ENCODE measurements at places on chromosomes 11 and 22.

DNA sequence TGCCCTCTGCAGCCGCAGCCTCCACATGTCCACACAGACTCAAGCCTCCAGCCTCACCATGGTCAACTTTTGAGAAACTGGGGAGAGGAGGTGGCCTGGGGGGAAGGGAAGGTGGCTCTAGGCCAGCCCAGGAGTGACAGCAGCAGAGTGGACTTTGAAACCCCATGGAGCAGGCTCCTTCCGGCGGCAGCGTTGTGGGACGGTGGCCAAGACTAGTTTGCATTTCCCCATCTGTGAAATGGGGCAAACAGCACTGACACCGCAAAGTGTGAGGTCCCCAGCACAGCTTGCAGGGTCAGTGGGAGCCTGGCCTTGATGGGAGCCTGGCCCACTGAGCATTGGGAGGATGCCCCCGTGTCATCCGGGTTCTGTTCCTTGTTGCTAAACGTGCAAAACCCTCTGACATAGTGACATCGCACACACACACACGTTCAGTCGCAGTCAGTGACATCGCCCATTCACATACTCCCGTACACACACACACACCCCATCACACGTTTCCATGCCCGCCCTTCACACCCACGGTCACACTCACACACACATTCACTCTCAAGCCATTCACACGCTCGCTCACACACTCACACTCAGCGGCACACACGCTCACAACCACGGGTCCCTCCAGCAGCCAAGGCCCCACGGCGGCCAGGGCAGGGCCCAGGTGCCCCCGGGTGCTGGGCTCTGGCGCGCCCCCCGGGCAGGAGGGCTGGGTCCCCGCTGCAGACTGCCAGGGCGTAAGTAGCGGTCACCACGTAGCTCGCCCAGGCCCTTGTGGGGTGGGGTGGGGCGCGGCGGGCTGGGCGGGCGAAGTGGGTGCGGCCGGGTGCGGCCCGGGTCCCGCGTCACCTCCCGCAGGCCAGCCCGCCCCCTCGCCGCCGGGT lies 585 bp downstream of the CYB5R3 start:
- peak; percentile 47 for DNase-seq

DNA sequence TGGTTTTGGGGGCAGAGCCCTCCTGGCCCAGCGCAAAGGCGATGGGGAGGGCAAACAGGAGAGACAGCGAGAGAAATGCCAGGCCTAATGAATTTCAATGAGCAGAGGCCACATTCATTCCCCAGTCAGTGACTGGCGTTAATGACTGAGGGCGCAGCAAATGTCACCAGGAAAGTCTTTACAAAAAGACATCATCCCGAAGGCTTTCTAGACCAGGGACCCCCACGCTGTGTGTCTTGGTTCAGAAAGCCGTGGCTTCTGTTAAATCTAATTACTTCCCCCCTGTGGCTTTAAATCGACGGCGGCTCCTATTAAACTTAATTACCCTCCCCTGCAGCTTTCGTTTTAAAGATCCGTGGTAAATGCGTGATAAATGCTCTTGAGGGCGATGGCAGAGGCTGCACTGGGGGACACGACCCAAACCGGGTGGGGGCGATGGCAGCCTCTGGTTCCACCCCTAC lies 1.6 kb upstream of the FGF19 start:
- DNase-seq = no peak

GRCh38 chr11:58391879-58392278 lies 14.8 kb downstream of the OR5B3 start:
- no peak for DNase-seq

DNA sequence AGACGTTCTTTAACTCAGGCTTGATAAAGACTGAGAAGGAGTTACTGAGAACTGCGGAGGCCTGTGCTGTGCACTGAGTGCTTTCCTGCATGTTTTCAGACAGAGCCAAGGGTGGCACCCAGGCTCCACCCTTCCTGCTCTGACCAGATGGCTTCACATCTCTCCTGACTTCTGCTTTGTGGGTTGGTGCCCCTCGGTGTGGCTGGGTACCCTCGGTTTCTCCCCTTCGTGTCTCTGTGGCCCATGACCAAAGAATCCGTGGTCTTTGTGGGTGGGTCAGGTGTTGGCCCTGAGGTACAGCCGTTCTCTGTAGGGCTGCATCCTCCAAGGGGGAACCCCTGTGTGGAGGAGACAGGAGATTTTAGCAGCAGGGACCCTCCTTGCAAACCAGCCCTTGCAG lies 34.3 kb downstream of the GRIK4 start:
- DNase-seq = no peak

GRCh38 chr22:44600207-44600785 lies 101.7 kb upstream of the PRR5 start:
- no peak for DNase-seq

DNA sequence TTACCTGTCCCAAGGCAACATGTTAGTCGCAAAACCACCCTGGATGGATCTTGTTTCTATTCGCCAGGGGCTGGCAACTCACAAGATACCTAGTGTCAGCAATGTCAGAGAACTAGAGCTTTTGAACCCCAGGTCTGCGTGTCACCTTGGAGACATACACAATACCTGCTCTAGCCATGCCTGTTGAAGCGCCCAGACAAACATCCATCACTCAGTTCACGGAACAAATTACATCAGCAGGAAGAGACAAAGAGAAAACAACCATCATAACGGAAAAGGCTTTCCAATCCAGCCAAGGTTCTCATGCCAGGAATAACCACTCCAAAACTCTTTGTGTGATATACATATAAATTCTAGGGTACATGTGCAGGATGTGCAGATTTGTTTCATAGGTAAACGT lies 2.2 kb downstream of the CD59 start:
- no peak for DNase-seq

- DNase-seq = no peak
Measured at GRCh38 chr11:29231586-29231985, 785.2 kb downstream of the KCNA4 start.

DNA sequence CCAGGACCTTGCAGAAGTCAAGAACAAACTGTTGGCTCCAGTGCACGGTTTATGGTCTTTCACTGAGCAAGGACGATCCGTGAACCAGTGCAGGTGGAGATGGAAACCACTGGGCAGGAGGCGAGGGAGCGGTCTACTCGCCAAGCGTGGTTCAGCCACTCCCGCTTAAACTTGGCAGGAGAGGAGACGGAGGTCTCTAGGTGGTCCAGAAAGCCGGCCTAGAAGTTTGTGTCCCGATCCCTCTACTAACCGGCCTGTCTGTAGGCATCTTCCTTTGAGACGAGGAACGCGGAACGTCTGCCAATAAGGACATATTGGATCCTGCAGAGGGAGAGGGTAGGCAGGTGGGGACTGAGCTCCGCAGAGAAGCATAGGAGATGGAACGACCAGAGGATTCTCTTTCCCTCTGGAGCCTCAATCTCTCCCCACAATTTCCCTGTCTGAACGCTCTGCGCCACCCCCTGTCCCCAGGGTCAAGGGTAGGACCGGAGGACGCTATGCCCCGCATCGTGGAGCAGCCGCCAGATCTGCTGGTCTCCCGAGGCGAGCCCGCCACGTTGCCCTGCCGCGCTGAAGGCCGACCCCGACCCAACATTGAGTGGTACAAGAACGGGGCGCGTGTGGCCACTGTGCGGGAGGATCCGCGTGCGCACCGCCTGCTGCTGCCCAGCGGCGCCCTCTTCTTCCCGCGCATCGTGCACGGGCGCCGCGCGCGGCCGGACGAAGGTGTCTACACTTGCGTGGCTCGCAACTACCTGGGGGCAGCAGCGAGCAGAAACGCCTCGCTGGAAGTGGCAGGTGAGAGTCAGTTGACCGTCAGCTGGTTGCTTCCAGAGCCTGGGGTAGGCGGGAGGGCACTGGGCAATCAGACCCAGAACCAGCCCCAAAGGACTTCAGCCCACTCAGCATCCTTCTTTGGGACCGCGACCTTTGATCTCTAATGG lies 3.4 kb downstream of the ROBO3 start:
- DNase-seq = no peak

DNA sequence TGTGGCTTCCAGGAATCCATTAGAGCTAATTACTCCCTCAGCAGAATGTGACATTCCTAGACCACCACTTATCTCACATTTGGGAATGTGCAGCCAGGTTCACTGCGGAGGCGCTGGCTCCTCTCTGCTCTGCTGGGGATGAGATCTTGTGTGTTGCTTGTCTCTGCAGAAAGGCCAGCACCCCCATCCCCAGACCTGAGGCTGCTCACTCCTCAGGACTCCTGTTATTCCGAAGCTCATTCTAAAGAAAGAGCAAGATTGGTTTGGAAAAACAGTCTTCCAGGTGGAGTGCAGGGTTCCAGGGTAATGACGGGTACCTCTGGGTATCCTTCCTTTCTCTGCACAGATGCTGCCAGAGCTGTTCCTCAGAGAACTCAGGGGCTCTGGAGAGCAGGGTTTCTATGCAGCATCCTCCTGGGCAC lies 20.8 kb downstream of the RSPH14 start:
- no peak for DNase-seq

- DNase-seq = no peak
Measured at GRCh38 chr11:62988276-62988675, 3.5 kb upstream of the SLC22A6 start.

- DNase-seq = no peak
Measured at GRCh38 chr11:117673602-117674001, 123.4 kb downstream of the DSCAML1 start.

DNA sequence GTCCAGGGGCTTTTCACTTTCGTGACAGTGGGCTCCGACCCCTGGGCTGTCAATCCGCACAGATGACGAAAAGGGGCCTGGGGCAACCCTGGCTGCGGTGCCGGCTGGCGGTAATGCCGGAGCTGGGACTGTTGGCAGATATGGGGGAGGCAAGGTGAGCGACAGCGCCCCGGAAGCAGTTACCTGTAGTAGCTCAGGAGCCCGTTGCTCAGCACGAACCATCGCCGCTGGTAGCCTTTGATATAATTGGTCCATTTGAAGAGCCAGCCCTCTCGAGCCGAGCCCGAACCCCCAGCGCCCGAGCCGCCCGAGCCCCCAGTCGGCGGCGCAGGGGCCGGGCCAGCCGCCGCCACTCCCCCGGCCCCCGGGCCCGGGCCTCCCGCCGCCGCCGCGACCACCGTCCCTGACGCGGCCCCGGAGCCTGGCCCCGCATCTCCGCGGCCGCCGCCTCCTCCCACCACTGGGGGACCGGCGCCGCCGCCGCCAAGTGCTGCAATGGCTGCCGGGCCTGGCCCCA lies 396 bp downstream of the OSBP start:
- DNase-seq = no peak

GRCh38 chr22:36378080-36378868 lies 9.5 kb downstream of the MYH9 start:
- DNase-seq = no peak

DNA sequence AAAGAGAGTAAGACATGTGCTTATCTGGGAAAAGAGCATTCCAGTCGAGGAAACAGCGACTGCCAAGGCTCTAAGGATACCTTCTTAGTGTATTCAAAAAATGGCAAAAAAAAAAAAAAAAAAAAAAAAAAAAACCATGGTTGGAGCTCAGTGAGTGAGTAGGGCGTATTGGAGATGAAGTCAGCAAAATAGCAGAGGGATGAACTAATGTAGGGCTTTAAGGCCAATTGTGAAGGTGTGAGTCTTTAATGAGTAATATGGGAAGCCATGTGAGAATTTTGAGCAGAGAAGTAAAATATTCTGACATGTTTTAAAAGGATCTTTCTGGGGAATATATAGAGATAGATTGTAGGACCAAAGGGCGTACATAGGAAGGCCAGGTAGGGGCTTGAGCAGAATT lies 498.6 kb upstream of the ISX start:
- DNase-seq = no peak

DNA sequence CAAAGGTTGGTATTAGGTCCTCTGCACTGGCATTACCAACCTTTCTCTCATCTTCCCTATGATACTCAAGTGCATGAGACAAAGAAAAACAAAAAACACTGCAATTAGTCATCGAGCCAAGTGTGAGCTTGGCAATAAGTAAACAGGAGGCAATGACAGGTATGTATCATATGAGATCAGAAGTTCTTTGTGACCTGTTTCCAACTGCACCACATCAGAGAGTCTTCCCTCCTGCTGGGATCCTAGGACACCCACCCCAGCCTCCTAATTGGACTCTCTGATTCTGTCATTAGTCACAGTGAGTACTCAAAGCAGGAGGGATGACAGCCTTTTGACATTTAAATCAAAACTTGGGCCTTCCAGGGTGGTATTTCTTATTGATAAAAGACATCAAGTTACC lies 7.8 kb upstream of the JAML start:
- no peak for DNase-seq

GRCh38 chr11:106464728-106465127 lies 387.3 kb downstream of the AASDHPPT start:
- no peak for DNase-seq

GRCh38 chr11:66267379-66268243 lies 828 bp upstream of the RAB1B start:
- peak; percentile 82 for DNase-seq
